ENCODE measurements at places on chromosomes 6 and 20.

DNA sequence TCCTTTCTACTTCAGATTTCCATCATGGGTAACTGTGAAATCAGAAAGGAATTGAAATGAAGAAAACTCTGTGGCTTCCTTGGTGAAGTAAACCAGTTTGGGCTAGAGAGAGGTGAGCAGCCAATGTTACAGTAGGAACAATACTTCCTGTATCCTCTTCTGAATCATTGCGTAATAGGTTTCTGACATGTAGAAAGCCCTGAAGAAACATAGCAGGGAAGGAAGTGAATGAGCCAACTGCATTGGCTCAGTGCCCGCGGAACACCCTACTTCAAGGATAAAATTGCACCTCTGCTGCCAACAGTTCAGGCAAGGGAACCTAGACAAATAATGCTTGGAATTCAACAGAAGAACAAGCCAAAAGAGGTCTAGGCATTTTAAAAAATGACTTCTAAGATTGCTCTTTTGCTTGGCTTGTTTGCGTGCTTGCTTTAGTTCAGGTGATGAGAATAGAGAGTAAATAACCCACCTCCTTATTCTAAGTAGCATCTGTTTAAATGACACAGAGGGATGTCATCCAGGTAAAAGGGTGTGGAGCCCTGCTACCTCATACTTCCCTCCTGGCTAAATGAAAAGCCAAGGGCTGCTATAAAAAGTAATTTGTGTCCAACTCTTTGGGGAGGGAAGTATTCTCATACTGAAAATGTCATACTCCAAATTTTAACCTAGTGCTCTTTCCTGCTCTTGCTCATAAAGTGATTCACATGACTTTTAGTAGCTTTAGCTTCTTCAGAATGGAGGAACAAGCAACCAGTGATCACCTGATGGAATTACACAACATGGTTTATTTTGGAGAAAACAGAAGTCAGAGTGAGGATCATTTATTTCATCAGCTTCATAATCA, 30.0 kb upstream of the AKIRIN2 start:
- DNase-seq, result no peak

DNA sequence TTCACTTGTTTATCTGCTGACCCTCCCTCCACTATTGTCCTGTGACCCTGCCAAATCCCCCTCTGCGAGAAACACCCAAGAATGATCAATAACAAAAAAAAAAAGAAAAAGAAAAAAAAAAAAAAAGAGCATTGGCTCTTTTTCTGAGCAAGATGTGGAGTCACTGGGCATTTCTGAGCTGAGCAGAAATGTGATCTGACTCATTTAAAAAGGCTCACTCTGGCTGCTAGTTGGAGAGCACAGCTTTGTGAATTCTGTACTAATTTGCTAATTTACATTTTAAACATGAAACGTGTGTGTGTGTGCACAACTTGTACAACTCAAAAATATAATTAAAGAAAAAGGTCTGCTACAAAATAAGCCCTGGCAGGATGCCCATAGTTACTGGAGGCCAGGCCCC, 20.2 kb downstream of the SCML4 start:
- DNase-seq, result no peak

- no peak for DNase-seq
Measured at GRCh38 chr6:153210083-153210482, 79.0 kb upstream of the RGS17 start.

DNA sequence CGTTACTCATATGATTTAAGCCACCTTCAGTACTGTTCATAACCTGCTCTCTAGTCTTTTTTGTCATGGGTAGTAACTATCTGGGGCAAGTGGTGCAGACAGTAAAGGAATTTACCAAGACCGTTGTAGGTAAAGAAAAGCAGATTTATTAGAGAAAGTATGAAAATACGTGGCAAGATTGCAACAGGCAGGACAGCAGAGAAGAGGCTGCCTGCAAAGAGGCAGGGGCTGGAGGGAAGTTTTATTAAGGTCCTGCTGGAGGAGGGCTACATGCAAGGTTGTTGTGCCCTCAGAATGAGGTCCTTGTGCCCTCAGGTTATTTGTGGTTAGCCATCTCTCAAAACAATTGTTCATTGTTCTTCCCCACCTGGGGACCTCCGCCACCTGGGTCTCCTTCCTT, 444.3 kb downstream of the BCKDHB start:
- DNase-seq, result no peak

- no peak for DNase-seq
Measured at GRCh38 chr6:1988843-1989242, 256.6 kb downstream of the GMDS start.

DNA sequence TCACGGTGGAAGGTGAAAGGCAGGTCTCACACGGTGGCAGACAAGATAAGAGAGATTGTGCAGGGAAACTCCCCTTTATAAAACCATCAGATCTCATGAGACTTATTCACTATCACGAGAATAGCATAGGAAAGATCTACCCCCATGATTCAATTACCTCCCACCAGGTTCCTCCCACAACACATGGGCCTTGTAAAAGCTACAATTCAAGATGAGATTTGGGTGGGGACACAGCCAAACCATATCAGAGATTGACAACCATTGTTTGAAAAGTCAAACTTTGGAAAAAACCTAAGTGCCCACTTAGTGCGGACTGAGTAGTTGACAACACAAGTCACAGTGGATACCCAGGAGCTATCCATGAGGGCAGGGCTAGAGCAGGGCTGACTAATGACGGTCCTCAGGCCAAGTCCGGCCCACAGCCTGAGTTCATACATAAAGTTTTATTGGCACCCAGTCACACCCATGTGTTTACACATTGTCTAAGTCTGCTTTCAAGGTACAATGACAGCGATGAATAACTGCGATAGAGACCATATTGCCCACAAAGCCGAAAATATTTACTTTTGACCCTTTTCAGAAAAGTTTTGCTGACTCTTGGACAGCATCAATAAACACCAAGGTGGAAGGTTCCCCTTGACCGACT, 33.8 kb upstream of the PMEPA1 start:
- no peak for DNase-seq

GRCh38 chr6:148507774-148508173, 165.1 kb downstream of the SASH1 start:
- no peak for DNase-seq

- DNase-seq, result no peak
Measured at GRCh38 chr6:15500078-15500740, 162.6 kb downstream of the DTNBP1 start.

DNA sequence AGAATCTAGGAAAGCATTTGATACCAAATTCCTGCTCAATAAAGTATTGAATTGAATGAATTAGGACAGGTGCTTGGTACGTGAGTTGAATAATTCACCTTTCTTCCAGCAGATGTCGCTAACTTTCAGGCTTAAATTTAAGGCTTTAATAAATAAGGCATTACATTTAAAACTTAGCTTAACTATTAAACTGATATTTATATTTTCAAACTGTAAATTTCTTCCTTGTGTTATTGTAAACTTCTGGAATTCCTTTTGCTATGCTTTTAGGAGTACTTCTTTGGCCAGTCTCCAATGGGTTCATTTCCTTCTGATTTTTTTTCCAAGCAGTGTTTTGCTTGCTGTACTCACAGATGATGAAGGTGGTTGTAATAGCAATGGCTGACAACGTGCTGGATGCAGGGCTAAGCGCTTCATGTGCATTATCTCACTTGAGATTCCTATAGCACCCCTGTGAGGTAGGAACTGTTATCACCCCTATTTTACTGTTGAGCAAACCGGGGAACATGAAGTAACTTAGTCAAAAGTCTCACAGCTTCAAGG, 71.3 kb upstream of the SLC2A12 start:
- DNase-seq, result peak; percentile 21

GRCh38 chr6:26097268-26097875, 10.1 kb downstream of the HFE start:
- peak; percentile 51 for DNase-seq

- DNase-seq, result no peak
Measured at GRCh38 chr20:57811374-57812020, 101.7 kb upstream of the PMEPA1 start.

- DNase-seq, result no peak
Measured at GRCh38 chr6:128919412-128920180, 36.7 kb downstream of the LAMA2 start.

- no peak for DNase-seq
Measured at GRCh38 chr20:24962182-24962492, 13.1 kb downstream of the CST7 start.

DNA sequence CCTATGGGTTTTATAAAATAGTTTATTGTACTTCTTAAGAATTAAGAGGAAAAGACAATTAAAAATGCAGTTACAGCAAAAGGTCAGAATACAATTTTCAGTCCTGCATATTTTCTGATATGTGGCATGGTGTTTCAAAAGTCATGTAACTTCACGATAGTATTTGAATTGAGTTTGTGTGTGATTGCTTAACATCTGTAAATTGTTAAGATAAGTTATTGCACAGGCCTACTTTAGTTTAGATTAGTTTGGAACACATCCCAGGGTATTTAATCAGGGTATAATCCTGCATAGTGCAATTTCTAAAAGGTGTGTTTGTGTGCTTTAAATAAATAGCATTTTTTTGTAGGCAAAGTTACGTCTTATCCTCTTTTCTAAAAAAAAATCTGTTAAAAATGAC, 289.6 kb downstream of the RIMS1 start:
- DNase-seq, result no peak

DNA sequence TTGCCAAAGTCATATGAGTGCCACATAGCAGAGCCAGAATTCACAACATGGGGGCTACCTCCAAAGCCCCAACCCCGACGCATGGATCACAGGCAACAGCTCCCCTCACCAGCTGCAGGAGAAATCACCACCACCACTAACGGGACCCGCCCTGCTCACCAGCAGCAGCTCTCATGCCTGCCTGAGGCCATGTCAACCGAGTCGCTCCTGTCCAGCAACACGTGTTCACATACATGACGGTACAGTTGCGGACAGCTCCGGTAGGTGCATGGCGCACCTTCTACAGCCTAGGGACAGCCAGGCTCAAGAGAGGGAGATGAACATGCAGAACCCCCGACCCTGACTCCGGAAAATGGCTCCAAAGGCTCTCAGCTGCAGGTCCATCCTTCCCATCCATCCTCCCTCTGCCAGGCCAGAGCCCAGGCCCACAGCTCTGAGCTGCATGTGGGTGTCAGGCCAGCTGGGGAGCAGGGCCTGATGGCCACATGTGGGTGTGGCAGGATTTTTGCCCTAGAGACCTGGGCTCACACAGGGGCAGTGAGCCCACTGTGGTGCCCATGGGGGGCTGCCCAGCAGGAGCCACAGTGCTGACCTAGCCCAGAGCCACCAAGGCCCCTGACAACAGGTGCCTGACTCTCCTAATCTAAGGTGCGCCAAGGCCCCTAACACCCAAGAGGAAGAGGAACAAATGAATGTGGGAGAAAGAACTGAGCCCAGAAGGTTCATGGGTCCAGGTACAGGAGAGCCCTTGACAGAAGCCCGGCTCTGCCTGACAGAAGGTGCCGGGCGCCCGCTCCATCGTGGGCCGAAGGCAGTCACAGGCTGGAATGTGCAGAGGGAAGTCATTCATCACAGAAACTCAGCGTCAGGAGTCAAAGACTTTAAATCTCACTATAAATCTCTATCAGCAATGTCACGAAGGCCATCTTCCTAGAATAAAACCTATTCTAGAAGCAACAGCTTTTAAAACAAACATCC, 10.5 kb downstream of the RPS6KA2 start:
- no peak for DNase-seq

GRCh38 chr6:169620171-169621130, 81.4 kb downstream of the WDR27 start:
- no peak for DNase-seq

- no peak for DNase-seq
Measured at GRCh38 chr20:50726955-50727791, 4.2 kb upstream of the PARD6B start.

DNA sequence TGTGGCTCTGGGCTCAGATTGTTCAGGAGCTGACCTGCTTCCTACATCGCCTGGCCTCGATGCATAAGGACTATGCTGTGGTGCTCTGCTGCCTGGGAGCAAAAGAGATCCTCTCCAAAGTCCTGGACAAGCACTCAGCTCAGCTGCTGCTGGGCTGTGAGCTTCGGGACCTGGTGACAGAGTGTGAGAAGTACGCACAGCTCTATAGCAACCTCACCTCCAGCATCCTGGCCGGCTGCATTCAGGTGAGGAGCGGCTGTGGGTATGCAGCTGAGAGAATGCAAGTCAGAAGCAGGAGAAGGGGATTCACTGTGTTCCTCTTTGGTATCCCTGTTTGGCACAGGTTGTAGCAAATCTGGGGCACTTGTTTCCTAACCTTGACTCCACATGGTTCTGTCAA, 17.9 kb downstream of the CUL9 start:
- no peak for DNase-seq

GRCh38 chr20:53789989-53790675, 196.5 kb upstream of the ZNF217 start:
- DNase-seq, result no peak

DNA sequence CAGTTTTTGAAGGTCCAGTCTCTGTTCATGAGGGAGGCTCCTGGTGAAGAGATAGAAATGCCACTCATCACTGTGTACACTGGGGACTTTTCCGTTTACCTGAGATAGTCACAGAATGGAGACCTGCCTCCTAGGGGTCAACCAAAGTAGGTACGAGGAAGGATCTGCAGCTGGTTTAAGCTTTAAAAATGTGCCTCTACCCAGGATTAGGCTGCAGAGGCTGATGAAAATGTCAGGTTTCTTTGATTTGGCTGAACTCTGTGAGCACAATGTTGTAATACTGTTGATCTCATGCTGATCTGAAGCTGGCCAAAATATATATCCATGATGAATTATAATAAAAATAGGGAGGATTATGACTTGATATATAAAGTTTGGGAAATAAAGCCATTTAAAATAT, 182.7 kb downstream of the ADAT2 start:
- DNase-seq, result no peak

- no peak for DNase-seq
Measured at GRCh38 chr6:118223316-118223715, 316.3 kb downstream of the SLC35F1 start.

DNA sequence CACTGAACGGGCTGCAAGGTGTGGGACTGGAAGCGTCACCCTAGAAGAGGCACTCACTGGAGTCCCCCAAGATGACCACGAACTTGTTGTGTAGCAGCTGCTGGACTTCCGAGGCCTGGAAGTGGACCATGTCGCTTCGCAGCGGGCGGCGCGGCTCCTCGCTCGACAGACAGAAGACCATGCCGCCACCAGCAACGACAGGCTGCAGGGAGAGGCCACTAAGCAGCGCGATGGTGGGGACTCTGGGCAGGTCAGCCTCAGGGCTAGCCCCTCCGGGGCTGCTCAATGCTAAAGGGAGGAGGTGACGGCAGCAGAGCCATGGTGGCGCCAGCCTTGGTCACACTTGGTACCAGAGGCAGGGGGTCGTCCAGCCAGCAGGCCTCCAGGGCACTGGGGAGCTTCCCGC, 720 bp downstream of the PCED1A start:
- no peak for DNase-seq

- no peak for DNase-seq
Measured at GRCh38 chr6:37620519-37620918, 77.2 kb downstream of the MDGA1 start.
